RWPE1 (cell line): ENCODE measurements at places on chromosomes 2 and 18.

- DNase-seq = no peak
These were observed 4.9 kb downstream of the INHBB start for GRCh38 chr2:120350801-120351320.

GRCh38 chr2:108297436-108298141, 8.9 kb downstream of the SULT1C2 start:
- peak; percentile 87 for DNase-seq

DNA sequence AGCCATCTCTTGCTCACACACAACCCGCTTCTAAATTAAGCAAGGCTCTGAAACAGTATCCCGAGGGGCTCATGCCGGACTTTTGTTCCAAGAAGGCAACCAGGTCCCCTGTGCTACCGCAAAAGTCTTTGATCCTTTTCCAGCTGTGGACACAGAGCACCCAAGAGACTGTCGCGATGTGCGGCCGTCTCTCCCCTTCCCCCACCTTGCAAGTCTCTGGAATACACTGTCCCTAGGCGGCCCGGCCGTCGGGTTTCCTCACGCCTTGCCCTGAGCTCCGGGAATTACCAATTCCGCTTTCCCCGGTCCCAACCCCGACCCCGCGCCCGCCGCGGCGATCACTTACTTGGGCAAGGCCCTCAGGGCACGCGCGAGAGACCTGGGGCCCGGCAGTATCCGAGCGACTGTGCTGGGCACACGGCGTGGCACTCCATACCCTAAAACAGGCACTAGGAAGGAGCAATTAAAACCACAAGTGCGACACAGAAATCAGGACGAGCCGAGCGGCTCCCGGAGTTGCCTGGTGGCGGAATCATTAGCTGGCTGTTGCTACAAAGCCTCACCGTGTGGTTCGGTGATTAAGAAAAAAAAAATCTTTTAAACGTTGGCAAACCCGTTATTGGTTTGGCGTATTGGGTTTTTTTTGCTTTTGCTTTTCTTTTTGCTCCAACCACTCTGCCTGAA, 2.2 kb upstream of the DLX1 start:
- DNase-seq = no peak

- no peak for DNase-seq
These were observed 18.8 kb downstream of the EPHA4 start for GRCh38 chr2:221553333-221553732.

GRCh38 chr2:98818164-98818563, 87.2 kb upstream of the MGAT4A start:
- no peak for DNase-seq

GRCh38 chr18:46343931-46344372, 239.8 kb downstream of the HAUS1 start:
- peak; percentile 18 for DNase-seq

DNA sequence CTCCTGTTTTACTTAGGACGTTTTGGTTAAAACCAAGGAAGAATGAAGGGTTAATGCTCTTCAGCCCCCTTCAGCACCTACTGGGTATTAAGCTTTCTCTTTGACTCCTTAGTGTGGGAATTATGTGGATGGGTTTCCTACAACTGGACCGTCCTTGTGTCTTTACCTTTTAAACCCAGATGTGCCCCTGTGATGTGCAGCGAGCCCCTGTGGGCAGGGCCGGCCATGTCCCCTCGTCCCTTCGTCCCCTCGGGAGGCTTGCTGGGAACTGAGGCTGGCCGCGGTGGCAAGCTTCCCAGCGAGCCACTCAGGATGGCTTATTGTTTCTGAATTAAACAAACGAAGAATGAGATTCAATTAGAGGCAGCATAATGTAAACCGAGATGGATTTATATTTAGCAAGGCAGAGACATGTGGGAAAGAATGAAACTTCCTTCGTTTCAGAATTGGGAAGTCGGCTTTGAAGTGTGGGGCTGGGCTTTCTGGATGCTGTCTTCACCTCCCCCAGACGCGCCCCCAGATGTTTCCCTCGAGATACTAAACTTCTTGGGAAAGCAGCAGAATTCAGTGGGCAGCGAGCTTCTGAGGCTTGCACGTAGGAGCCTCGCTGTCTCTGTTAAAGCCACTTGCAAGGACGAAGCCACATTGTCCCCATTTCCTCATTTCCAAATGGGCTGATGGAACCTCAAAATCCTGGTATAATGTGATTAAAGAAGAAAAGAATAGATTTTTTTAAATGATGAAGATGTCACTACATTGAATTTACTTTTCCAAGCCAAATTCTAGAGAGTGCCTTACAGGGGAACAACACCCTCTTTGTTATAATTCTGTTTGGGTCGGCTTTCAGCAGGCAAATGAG, 146.0 kb downstream of the VAPA start:
- no peak for DNase-seq

- DNase-seq = no peak
These were observed 273.5 kb upstream of the HS6ST1 start for GRCh38 chr2:128591861-128592822.

- DNase-seq = no peak
These were observed 77.9 kb upstream of the MCFD2 start for GRCh38 chr2:46993501-46993900.

DNA sequence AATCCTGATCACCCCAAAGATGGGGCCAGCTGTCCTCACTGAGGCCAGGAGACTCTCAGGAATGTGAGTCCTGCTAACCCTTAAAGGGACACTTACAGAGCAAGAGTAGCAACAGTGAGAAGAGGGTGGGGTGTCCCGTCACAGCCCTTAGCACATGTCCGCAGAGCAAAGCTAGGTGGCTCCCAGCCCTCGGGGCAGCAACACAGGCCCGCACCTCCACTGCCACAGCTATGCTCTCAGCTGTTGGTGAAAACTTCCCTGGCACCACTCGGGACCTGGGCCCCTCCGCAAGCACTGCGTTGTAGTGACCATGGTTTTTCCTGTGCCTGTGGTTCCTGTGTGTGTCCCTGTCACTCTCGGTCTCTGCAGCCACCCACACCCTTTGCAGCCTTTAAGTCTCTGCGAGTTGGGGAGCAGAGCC, 76.4 kb upstream of the UXS1 start:
- DNase-seq = no peak

DNA sequence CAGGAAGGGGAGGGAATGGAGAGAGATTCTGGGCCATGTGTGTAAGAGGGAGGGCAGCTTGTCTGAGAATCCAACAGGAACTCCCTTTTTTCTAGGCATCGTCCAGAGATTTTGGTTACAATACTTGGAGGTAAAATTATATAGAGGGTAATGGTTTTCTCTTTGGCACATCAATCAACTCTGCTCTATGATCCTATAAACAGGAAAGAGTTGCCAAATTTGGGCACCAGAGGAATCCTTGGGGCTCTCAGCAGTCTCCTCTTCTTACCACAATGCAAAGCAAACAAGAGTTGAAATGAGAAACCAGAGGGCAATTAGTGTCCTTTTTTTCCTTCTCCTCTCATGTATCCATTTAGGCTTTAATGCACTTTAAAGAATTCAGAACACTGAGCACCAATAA, 243.4 kb downstream of the SLC8A1 start:
- no peak for DNase-seq

- no peak for DNase-seq
These were observed 138.5 kb downstream of the MEIS1 start for GRCh38 chr2:66573416-66573815.

DNA sequence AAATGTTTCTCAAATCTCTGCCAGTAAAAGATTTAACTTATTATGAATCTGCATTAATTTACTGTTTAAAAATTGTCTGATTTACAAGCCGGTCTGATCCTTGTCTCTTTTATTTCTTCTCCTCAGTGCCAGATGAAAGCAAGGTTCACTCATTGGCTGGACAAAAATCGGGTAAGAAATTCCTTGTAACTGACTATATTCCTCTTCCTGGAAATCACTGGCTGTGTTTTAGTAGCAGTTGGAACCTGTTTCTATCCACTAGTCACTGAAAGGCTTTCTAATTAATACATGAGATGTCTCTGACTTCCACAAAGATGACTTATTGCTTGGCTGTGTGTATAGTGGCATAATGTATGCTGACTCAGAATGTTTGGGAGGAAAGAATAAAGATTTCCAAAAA, 436.6 kb upstream of the NRP2 start:
- DNase-seq = no peak

DNA sequence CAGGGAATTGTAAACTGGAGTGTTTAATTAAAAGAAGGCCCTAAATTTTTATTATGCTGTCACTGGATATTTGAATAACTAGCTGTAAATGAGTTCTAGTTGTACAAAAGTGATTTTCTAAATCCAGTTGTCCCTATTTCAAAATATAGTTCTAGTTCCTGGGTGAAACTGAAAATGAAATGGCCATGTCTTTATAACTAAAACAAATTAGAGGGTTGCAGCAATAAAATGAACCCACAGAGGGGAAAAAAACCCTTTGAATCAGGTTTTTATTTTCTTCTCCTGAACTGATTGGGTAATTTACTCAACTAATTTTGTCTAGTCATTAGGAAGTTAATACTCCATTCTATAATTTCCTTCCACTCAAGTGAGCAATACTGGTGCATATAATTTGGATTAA, 55.6 kb upstream of the MAP4K3 start:
- DNase-seq = no peak

- no peak for DNase-seq
These were observed 14.4 kb downstream of the NEMP2 start for GRCh38 chr2:190519975-190520767.

DNA sequence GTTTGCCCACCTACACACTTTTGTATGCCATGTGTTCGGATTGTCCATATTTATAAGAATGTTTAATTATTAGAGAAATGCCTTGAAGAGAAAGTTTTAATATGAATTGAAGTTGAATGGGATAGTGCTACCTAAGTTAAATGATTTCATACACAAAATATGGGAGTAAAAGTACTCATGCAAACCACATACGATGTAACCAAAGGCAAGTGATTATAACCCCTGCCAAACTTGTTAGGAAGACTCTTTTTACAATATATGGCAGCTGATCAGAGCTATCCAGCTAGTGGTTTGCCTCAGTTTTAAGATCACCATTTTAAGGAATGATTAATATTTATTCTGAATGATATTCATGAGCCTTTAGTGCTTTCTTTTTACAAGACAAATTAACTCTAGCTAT, 106.7 kb downstream of the MYO1B start:
- DNase-seq = no peak

DNA sequence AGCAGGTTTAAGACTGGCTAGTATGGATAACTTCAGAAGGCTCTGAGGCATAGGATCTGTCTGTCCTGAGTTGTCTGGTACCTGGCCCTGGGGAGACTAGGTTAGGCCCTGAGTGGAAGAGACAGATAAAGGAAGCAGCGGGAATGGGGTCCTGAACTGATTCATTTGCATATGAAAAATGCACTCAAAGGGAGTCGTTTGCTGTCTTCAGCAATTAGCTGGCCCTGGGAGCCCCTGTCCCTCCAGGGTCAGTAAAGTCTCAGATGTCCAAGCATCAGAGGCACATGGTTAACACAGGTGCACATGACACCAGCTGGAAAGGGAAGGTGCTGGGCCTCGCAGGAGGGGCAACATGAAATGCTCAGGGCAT, 172.4 kb downstream of the ACOXL start:
- no peak for DNase-seq

- DNase-seq = peak; percentile 69
These were observed 7.7 kb downstream of the LPIN1 start for GRCh38 chr2:11753886-11754699.

GRCh38 chr18:59502274-59503175, 143.5 kb upstream of the LMAN1 start:
- peak; percentile 58 for DNase-seq

DNA sequence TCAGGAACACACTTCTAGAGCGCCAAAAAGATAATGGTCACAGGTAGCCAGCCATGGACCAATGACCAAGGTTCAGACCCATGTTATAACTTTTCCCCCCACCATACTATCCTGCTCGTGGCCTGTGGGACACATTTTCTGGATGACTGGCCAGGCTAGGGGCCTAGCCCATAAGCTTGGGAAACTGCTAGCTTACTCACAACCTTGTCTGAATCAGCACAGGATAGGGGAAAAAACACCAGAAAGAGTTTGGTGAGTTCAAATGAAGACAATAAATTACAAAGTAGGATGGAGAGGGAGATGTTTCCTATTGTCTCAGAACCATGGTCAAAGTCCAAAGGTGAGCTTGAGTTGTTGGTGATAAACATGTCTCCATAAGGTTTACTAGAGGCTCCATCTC, 156.3 kb upstream of the CCDC68 start:
- no peak for DNase-seq

GRCh38 chr2:151475071-151475470, 65.4 kb downstream of the RIF1 start:
- no peak for DNase-seq

DNA sequence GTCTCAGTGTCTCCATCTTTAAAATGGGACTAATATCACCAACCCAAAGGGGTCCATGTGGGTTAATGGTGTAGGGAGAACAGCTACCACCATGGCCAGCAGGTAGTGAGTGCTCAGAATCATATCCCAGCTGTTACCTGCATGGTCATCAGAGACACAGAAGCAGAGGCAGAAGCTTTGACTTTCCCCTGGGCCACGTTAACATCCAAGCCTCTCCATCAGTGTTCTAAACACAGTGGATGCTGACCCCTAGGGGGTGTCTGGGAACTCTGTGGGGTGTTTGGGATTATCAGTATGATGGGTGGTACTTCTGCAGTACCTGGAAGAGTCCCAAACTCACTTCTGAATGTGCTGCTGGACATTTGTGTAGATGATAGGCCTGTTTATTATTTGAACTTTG, 93.6 kb downstream of the GYPC start:
- no peak for DNase-seq

- no peak for DNase-seq
These were observed 137.9 kb downstream of the DOCK10 start for GRCh38 chr2:224904381-224904780.

GRCh38 chr2:190990132-190990531, 23.8 kb downstream of the STAT1 start:
- no peak for DNase-seq

DNA sequence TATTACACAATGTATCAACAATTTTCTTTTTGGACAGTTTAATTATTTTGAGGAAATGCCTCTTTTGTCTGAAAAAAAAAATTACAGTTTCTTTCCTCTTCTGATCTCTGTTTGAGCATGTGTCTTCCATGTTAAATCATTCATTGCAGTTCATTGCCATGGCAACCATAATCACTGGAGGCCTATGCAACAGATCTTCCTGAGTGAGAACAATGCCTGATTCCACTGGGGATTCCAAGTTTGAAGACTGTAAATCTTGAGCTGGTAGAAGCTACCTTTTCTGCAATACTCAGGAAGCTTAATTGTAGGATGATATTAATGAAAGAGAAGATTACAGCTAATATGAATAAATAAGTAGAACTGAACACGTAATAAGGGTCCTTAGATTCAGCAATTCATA, 721.4 kb upstream of the CNTNAP5 start:
- no peak for DNase-seq

GRCh38 chr18:58362027-58362575, 266.8 kb downstream of the ALPK2 start:
- peak; percentile 14 for DNase-seq
